Osteocyte (in vitro differentiated cells): ENCODE measurements at places on chromosomes 12 and 14. TPM values are rescaled to one million over a fixed set of nuclear protein-coding genes. Genes with fewer than 3 reads are reported as not detected.

Gene SLCO1B1
- not detected in 2 replicates for total RNA-seq

Gene RILPL2
- 4.1 and 4.4 TPM in 2 replicates for total RNA-seq

Gene GPR84
- total RNA-seq: not detected in 2 replicates

Gene AJUBA
- 111 and 115 TPM in 2 replicates for total RNA-seq

Gene SLCO1A2
- total RNA-seq: 2.4 and 3.8 TPM in 2 replicates

Gene HOXC6
- not detected in 2 replicates for total RNA-seq

Gene RFLNA
- 0.91 and 1.4 TPM in 2 replicates for total RNA-seq
